ENCODE measurements at places on chromosomes 16 and 17.

DNA sequence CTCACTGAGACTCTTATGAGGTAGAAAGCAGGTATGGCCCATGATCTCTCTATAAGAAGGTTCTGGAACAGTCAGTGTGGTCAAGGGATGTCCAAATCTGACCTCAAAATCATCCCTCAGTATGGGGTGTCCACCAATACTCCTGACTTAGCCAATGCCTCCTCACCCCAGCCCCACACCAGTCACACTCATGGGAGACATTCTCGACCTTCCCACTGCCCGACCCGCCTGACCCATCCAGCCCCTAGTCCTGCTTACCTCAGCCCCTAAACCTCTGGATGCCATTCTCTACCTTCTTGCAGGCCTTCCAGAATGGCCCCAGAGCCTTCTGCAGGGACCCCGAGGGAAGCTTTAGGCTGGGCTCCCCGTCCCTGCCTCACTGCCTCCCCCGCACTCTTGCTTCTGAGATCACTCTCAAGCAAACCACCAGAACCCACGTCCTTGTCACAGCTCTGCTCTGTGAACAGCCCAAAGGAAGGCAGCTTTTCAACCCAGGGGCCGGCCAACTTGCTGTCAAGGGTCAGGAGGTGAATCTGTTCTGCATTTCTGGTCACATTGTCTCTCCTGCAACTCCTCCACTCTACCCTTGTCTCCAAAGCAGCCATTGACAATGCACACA lies 44.9 kb upstream of the RBFOX3 start:
- DNase-seq, result no peak

GRCh38 chr17:72531729-72532128 lies 410.9 kb downstream of the SOX9 start:
- no peak for DNase-seq

DNA sequence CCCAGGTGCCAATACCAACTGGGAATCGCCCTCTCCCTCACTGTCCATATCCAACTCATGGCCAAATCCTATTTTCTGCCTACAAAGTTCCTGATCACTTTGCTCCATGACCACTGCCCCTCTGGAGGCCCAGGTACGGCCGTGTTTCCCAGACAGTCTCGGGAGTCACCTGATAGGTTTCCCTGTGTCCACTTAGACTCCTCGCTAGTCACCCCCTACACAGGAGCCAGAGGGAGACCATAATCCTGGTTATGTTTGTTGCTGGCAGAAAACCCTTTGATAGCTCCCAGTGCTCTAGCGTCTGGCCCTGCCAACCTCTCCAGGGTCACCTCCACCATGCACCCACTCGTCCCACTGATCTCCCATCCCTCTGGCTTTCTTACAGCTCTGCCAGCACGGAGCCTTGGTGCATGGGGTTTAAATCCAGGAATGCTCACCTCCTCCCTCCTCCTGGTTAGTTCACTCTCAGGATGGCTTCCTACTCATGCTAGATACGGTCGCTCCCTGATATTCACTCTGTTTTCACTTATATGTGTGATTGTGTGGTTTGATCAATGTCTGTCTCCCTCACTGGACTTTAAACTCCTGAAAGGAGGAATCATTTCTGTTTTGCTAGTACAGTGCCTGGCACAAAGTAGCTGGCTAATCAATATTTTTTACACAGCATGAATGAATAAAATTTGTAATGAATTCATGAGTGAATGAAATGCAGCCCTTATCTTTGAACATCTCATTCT lies 7.5 kb upstream of the CALB2 start:
- DNase-seq, result no peak

GRCh38 chr17:50853015-50853615 lies 13.0 kb downstream of the TOB1 start:
- no peak for DNase-seq

- no peak for DNase-seq
Observed at GRCh38 chr16:81661082-81661481, 118.0 kb upstream of the PLCG2 start.

GRCh38 chr16:30813821-30814189 lies 26.8 kb upstream of the ZNF629 start:
- DNase-seq, result no peak

- DNase-seq, result no peak
Observed at GRCh38 chr17:73371285-73371684, 59.5 kb upstream of the CDC42EP4 start.

GRCh38 chr16:84396537-84397008 lies 28.2 kb downstream of the ATP2C2 start:
- DNase-seq, result no peak

GRCh38 chr17:38584350-38584925 lies 21.3 kb downstream of the SRCIN1 start:
- DNase-seq, result no peak

DNA sequence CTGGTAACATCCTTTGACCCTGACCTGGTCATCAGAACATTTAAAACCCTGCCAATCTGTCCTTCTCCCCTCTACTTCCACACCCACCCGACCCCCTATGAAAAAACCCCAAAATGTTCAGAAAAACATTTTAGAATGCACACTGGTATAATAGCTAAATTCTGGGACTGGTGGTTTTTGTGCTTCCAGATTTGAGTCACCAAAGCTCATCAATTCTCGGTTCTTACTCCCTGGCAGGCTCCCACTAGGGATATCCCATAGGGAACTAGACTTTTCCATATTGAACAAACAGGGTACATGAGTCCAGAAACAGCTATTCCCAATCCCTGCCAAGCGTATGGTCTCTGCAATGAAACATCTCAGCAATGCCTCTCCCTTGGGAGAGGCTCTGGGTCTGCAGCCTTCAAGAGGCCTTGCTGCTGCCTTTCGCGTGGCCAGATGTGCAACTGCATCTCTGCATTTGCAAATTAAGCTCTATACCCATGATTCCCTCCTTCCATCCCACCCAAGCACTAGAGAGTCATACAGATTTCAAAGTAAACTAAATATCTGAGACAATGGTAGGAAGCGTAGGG lies 67.7 kb downstream of the SMG6 start:
- DNase-seq, result no peak

- DNase-seq, result no peak
Observed at GRCh38 chr17:77571155-77571981, 387.1 kb upstream of the TNRC6C start.

DNA sequence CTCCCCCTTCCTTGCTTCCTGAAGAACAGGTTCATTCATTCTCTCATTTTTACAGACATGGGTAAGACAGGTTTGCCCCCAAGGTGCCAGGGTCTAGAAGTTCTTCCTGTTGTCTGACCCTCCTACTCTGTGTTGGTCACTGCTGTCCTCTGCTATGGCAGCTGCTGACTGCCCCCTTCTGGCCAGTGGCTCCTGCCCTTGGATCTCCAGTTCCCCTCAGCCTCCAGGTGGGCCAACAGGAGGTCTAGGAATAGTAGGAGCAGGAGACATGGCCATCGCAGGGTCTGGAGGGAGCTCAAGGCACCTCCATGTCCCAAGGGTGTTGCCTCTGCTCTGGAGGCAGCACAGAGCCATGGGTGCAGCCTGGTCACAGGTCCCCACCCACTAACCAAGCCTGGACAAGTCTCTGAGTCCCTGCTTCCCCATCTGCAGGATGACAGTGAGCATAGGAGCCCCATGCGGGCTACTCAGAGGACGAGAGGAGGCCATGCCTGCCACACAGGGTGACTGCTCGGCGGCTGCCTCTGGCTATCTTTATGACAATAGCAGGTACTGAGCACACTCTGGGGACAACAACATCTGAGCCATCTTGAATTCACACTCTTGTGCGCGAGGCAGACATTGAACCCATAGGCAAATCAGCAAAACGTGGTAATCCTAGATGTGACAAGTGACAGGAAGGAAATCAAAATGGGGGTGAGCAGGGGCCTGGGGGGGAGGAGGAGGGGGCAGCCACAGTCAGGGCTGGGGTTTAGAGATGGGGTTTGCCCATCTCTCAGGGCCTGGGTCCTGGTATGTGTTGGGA lies 27.0 kb upstream of the NXPH3 start:
- DNase-seq, result no peak

GRCh38 chr16:56866955-56867830 lies 2.2 kb downstream of the SLC12A3 start:
- no peak for DNase-seq

- DNase-seq, result no peak
Observed at GRCh38 chr17:27492470-27492869, 36.2 kb downstream of the KSR1 start.

GRCh38 chr16:23552161-23552560 lies 5.0 kb downstream of the EARS2 start:
- DNase-seq, result no peak

- DNase-seq, result no peak
Observed at GRCh38 chr17:53142890-53143289, 679.8 kb upstream of the KIF2B start.

DNA sequence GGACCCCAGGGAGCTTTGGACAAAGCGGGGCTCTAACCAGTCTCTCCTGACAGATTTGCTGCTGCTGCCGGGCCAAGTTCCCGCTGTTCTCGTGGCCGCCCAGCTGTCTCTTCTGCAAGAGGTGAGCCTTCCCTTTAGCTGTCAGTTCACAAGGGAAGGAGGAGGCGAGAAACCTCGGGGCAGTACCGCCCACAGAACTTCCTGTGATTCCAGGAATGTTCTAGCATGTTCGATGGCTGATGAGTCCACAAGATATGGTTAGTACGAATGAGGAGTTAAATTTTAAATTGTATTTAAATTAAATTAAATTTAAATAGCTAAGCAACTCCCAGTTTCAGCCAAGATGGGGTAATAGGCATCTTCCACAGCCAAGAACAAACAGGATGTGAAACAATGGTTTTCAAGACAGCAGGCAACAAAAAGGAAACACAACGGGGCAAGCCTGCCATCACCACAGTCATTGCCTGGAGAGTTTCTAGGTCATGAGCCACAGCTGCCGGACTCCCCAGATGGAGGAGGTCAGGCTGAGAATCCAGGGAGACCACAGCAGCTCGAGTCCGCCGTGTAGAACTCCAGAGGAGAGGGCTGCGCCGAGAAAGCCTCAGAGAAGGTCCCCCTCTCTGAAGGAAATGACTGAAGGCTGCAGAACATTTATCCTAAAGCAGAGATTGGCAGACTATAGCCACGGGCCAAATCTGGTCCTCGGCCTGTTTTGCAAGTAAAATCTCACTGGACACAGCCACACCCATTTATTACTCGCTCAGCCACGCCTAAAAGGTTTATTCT lies 9.5 kb upstream of the TCF25 start:
- DNase-seq, result no peak

DNA sequence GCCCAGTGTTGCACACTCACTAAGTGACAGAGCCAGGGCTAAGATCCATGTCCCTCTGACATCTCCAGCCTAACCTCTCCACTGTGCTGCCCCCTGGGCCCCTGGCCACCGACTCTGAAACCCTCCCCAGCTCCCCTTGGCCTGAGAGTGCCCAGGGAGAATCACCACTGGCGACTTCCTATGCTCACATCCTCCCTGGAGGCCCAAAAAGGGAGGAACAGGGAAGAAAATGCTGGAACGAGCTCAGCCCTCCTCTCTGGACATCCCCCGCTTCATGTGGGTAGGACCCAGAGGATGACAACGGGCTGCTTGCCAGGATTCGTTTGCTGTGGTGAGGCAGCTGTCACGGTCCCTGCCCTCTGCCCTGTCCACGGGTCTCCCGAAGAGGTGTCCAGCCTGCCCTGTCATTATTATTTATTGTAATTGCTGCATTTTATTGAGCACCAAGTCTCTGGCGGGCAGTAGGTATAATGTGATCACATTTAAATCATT lies 153.5 kb upstream of the RPL38 start:
- no peak for DNase-seq

- DNase-seq, result no peak
Observed at GRCh38 chr16:53370827-53371226, 63.4 kb upstream of the RBL2 start.

DNA sequence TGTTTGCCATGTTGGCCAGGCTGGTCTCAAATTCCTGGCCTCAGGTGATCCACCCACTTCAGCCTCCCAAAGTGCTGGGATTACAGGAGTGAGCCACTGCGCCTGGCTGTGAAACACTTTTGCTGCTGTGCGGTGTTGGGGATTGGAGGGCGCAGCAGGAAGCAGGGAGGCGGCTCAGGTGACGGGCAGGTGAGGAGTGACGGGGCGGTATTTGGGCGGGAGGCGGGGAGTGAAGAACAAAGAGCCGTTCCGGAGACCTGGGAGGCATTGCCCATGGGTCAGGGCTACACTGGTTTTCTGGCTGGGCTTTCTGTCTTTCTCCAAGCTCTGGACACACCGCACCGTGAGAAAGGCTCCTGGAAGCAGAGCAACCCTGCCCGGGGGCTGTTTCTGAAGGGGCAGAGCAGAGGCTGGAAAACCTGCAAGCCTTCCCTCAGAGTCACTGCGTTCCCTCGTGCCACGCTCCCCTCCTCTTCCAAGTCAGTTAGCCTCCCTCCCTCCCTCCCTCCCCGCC lies 22.1 kb downstream of the CRISPLD2 start:
- DNase-seq, result no peak

DNA sequence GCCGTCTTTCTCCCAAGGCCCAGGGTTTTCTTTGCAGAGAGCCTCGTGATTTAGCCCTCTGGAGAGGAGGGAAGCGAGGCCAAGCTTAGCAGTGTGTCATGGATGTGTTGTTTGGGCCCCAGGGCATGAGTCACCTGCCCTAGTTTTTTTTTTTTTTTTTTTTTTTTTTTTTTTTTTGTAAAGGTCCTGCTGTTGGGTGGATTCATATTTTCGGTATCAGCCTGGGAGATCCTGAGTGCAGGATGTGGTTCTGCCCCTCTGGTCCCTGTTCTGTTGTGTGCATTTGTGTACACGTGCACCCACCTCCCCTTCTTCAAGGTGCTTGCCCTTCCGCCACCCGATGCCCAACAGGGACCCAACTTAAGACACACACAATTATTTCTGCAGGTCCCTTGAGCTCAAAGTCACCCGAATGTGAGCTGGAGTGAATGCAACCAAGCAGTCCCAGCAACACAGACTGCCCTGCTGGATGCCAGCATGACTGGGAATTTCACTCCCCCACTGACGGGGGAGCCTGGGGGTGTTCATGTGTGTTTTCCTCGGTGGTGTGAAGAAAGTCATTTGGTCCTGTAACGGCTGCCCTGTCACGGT lies 265.8 kb upstream of the TNRC6C start:
- no peak for DNase-seq
